ENCODE measurements at places on chromosomes 1 and 21. TPM values are rescaled to one million over a fixed set of nuclear protein-coding genes. Genes with fewer than 3 reads are reported as not detected.

DNA sequence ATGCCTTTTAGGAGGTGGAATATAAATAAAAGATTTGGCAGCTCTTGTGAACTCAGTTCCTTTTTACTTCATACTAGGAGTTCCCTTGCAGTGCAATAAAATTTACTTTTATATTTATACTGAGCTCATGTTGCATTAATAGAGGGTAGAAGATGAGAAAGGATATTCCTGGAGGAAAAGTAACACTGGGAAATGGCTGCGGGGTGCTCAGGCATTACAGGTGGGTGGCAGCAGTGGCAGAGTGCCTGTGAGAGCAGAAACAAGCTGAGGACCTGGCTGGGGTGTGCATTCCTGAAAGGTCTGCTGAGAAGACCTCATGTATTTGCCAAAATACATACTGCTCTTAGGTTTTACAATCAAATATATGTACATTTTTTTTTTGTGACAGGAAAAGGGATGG, 126.9 kb downstream of the COQ8A start:
- no peaks in the 10 kb centered on the region for H3K36me3 ChIP-seq
- H3K4me3 ChIP-seq, result no peak overlapping the region
- DNase-seq, result no peak
- no peak overlapping the region for H3K27ac ChIP-seq
- peaks cover 2% of the 10 kb centered on the region for H3K4me1 ChIP-seq
- H3K27me3 ChIP-seq, result peaks cover 10% of the 10 kb centered on the region

- no peak for DNase-seq
- peaks cover 6% of the 10 kb centered on the region for H3K36me3 ChIP-seq
- no peaks in the 10 kb centered on the region for H3K4me1 ChIP-seq
- H3K27ac ChIP-seq, result no peak overlapping the region
- H3K27me3 ChIP-seq, result no peaks in the 10 kb centered on the region
These were observed 134.3 kb downstream of the LTN1 start for GRCh38 chr21:28858424-28858823.

- H3K27ac ChIP-seq, result peak overlapping the region; percentile 86
- no peaks in the 10 kb centered on the region for H3K27me3 ChIP-seq
- peaks cover 37% of the 10 kb centered on the region for H3K36me3 ChIP-seq
- DNase-seq, result peak; percentile 92
- peak overlapping the region; percentile 37 for H3K4me3 ChIP-seq
These were observed 7.7 kb downstream of the ZBTB21 start for GRCh38 chr21:42002421-42002958.

DNA sequence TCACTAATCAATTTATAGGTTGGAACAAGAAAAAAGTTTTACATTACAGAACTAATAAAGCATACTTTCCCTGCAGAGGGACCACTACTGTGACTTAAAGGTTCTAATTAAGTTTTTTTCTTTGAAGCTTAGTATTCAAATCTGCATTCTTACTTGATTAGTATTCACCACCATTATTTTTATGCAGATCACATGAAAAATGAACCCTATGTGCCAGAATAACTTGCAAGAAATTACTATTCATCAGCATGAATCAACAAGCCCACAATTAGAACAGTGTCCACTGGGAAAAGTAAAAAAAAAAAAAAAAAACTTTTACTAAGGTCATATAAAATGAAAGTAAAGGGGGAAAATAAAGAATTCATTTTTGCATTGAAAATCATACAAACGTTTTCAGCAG, 90.8 kb downstream of the SMYD3 start:
- no peak overlapping the region for H3K4me3 ChIP-seq
- no peak for DNase-seq
- peaks cover 42% of the 10 kb centered on the region for H3K36me3 ChIP-seq
- no peaks in the 10 kb centered on the region for H3K27me3 ChIP-seq

- H3K36me3 ChIP-seq, result no peaks in the 10 kb centered on the region
- no peak overlapping the region for H3K27ac ChIP-seq
- DNase-seq, result no peak
- peaks cover 19% of the 10 kb centered on the region for H3K4me1 ChIP-seq
These were observed 3.2 kb upstream of the CELSR2 start for GRCh38 chr1:109246141-109246551.

DNA sequence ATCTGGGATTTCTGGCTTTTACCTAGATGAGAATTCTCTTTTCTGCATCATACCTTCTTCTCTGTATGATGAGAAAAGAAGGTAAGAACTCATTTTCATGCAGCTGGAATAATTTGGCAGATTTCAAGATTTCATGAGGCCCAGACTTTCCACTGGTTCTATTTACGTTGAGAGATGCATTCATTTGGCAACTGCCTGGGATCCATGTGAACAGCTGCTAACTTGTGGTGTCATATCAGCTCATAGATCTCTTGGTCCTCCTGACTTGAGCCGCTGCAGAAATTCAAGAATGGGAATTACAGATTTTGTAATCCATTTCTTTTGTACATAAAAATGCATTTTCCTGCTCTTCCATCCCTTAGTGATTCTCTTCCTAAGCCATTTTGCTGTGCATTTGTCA, 17.1 kb upstream of the C1orf87 start:
- no peak overlapping the region for H3K27ac ChIP-seq
- DNase-seq, result no peak
- H3K27me3 ChIP-seq, result no peaks in the 10 kb centered on the region
- no peak overlapping the region for H3K4me3 ChIP-seq
- no peaks in the 10 kb centered on the region for H3K4me1 ChIP-seq

DNA sequence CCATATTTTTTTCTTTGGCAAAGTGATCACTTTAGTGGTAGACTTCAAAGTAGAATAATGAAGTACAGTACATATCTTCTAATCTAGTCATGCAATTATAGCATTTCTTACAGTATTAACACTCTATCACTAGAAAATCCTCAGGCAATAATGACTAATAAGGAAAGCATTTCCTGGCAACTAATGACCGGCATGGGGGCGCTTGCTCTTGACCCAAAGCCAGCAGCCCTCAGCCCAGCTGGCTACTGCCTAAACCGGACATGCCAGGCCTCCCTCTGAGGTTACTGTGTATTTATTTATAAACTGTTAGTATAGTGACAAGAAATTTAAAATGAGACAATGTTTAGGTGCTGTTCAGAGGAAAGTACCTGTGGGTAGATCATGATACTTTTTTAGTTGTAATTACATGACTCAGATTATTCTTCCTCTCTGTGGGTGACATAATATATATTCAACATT, 633.8 kb downstream of the PTPRC start:
- no peaks in the 10 kb centered on the region for H3K27me3 ChIP-seq
- no peak overlapping the region for H3K27ac ChIP-seq
- no peak for DNase-seq
- H3K4me3 ChIP-seq, result no peak overlapping the region
- peaks cover 5% of the 10 kb centered on the region for H3K4me1 ChIP-seq

GRCh38 chr1:202770135-202770534, 38.1 kb downstream of the KDM5B start:
- H3K27me3 ChIP-seq, result no peaks in the 10 kb centered on the region
- no peaks in the 10 kb centered on the region for H3K4me1 ChIP-seq
- no peak for DNase-seq
- H3K27ac ChIP-seq, result no peak overlapping the region
- peaks cover 33% of the 10 kb centered on the region for H3K36me3 ChIP-seq

GRCh38 chr1:60990714-60991090, 91.7 kb upstream of the NFIA start:
- no peak overlapping the region for H3K4me3 ChIP-seq
- no peaks in the 10 kb centered on the region for H3K36me3 ChIP-seq
- DNase-seq, result no peak
- no peak overlapping the region for H3K27ac ChIP-seq
- H3K27me3 ChIP-seq, result peaks cover 3% of the 10 kb centered on the region
- H3K4me1 ChIP-seq, result no peaks in the 10 kb centered on the region

DNA sequence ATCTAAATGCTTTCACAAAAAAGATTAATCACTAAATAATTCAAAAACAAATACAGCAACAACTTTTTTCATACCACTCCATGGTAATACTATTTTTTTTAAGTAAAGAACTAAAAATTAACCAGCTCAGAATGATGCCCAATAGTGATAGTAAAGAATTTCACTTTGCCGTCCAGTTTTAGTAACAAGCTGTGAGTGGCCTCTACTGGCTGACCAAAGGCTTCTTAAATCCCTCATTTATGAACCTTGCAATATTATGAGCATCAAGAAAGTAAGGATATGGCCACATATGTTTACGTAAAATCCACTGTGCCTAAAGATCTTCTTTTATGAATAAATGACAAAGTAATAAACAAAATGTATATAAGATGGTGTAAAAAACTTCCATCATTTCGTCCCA, 108.6 kb downstream of the GPATCH2 start:
- no peaks in the 10 kb centered on the region for H3K36me3 ChIP-seq
- no peaks in the 10 kb centered on the region for H3K27me3 ChIP-seq
- H3K27ac ChIP-seq, result no peak overlapping the region
- no peaks in the 10 kb centered on the region for H3K4me1 ChIP-seq
- DNase-seq, result no peak
- H3K4me3 ChIP-seq, result no peak overlapping the region

DNA sequence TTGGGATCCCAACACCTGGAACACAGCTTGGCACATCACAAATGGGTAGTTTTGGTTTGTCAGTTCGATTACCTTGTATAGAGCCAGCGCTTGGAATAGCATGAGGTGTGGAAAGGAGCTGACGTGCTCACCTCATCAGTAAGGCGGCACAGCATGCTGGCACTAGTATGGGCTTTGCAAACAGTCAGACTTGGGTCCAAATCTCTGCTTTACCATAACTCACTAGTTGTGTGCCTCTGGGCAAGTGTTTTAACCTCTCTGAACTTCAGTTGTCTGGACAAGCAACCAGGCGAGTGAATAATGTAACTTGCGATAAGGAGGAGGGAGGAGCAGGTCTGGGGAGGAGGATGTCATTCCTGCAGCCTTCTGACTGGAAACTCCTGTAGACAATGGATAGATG, 26.3 kb upstream of the NEK2 start:
- no peak for DNase-seq
- H3K4me1 ChIP-seq, result peaks cover 7% of the 10 kb centered on the region
- no peaks in the 10 kb centered on the region for H3K36me3 ChIP-seq
- no peak overlapping the region for H3K4me3 ChIP-seq
- H3K27ac ChIP-seq, result no peak overlapping the region

DNA sequence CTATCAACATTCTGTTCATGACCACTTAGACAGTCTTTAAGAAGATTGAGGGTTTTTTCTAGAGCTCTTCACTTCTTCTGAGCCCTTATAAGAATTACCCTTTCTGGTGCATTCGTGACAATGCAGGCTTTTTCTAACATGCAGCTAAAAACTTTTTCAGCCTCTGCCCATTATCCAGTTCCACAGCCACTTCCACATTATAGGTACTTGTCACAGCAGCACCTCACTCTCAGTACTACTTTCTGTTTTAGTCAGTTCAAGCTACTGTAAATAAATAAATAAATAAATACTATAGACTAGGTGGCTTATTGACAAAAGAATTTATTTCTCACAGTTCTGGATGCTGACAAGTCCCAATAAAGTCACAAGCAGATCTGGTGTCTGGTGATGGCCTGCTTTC, 284.4 kb upstream of the PKN2 start:
- no peaks in the 10 kb centered on the region for H3K36me3 ChIP-seq
- H3K27me3 ChIP-seq, result no peaks in the 10 kb centered on the region
- no peak overlapping the region for H3K4me3 ChIP-seq
- no peaks in the 10 kb centered on the region for H3K4me1 ChIP-seq

GRCh38 chr1:161945306-161946060, 78.2 kb downstream of the OLFML2B start:
- no peak overlapping the region for H3K4me3 ChIP-seq
- H3K27ac ChIP-seq, result no peak overlapping the region
- peaks cover 24% of the 10 kb centered on the region for H3K36me3 ChIP-seq

GRCh38 chr1:154960446-154961136, 991 bp downstream of the PYGO2 start:
- H3K36me3 ChIP-seq, result peaks cover 23% of the 10 kb centered on the region
- H3K4me1 ChIP-seq, result peaks cover 47% of the 10 kb centered on the region
- H3K27me3 ChIP-seq, result no peaks in the 10 kb centered on the region
- peak overlapping the region; percentile 96 for H3K4me3 ChIP-seq

- H3K36me3 ChIP-seq, result peaks cover 16% of the 10 kb centered on the region
- no peak for DNase-seq
- no peaks in the 10 kb centered on the region for H3K27me3 ChIP-seq
These were observed 42.9 kb downstream of the USP24 start for GRCh38 chr1:55172272-55172671.

The ANXA9 gene
- 0.19 TPM for total RNA-seq

The SELL gene
- 103 TPM for total RNA-seq

The SEMA4A gene
- total RNA-seq, result 68.2 TPM

The ID3 gene
- 36.2 TPM for total RNA-seq

The OR2M5 gene
- not detected for total RNA-seq

The AGT gene
- not detected for total RNA-seq

The TMEM9 gene
- total RNA-seq, result 22.5 TPM

The TFAP2E gene
- 0.17 TPM for total RNA-seq
